ENCODE measurements at places on chromosomes 16 and 17.

DNA sequence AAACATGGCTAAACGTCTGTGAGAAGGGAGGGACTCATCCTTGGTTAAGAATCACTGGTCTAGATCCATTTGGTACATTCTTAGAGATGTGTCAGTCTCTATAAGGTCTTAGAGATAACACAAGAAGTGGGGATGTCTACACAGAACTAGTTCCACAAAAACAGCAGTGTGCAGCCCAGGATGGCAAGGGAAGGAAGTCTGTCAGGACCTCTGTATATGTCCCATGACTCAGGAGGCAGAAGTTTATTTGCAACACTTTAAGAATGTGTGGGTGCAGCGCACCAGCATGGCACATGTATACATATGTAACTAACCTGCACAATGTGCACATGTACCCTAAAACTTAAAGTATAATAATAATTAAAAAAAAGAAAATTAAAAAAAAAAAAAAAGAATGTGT, 548.5 kb upstream of the SOX9 start:
- DNase-seq: no peak

- DNase-seq: peak; percentile 8
These were observed 19.7 kb downstream of the CYB5B start for GRCh38 chr16:69443927-69444631.

DNA sequence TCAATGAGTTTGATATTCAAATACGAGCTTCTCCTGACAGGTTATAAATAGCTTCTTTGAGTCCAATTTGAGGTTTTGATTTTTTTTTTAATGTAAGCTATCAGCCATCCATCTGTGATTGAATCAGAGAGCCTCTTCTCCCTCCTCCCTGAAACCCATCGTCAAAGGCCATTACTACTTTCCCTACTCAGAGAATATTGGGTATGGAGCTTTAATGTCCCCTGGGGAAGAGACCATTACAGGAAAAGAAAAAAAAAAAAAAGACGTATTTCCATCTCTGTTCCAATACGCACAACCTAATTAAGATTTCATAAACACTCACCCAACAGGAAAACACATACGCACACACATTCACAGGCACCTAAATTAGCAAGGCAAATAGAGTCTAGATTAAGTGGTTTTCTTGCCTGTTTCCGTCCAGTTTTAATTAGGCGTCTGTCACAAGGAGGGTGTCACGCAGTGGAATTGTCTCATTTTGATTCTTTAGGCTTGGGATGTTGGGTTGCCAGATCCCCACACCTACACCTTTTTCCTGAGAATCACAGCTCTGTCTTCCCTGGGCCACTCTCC, 194.3 kb upstream of the RPL38 start:
- DNase-seq: no peak

GRCh38 chr17:75456039-75456416, 407 bp upstream of the TMEM94 start:
- peak; percentile 4 for DNase-seq

DNA sequence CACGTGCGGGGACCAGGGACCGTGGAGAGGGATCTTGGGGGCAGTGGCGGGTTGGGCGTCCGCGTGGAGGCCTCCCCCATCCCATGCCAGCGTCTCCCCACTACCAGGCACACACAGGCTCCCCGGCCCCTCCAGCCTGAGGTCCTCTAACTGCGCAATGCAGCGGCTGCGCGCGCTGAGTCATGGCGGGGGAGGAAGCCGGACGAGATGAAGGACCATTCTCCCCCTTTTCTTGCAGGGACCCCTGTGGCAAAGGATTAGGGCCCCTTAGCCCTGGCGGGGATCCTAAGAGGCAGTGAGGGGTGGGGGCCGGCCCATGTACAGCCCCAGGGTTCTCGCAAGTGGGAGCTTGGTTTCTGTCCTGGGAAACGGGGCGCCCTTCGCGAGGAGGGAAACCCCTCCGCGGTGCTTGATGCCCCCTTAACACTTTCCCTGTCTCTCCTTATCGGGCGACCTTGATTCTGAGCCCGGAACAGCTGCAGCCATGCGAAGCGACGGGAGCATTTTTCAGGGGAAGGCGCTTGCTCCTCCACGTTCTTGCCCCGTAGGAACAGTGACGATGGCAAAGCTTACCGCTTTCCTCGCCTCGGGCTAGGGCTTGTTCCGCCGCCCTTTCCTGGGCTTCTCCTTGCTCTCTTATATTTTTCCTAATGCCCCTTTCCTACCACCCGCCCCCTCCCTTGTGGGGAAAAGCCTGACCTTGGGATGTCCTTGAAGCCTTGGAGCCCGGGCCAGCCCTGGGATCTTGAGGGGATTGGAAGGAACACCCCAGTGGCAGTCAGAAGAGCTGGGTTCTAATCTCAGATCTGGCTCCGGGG, 592 bp downstream of the ALDOA start:
- DNase-seq: no peak

DNA sequence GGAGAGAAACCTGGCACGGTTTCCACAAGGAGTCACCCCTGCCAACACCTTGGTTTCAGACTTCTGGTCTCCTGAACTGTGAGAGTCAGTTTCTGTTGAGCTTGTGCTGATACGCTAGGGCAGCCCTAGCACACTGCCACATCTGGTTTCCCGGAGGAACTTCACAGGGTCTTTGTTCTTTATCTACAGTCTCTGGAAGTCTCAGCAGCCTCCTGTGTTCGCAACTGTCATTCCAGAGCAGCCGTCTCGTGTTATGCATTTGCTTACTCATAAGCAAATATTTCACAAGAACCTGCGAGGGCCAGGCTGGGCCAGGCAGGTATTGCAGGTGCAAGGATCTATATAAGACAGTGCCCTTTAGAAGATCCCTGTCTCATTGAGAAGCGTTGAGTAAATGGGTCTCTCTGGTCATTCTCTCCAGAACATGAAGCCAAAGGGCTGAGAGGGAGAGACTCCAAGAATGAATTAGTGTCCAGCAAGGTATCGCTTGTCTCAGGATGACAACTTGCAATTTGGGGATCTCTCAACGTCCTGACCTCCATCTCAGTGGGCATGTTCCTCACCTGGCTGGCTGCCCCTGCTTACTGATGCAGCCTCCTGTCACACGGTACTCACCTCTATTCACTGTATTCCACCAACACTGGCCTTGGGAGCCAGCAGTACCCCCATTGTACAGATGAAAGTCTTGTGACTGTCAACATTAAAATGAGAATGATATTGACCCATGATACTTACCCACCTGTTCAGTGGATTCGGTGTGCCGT, 141.2 kb downstream of the WWOX start:
- no peak for DNase-seq

DNA sequence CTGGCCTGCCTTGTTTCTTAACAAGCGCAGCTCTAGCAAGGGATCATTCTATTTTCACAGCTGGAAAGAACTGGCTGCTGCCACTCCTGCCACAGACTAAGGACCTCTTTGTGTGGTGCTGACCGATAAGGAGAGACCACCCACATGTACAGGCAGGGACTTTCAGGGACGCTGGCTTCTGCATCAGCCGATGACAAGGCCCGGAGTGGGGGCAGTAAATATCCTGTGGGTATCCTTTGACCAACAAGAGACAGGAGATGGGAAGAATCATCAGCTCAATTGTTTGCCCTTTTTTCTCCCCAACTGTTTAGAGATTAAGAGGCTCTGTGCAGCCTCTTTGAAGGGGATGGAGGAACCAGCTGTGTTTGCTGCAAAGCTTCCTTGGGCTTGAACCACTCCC, 9.2 kb upstream of the ITPRIPL2 start:
- DNase-seq: no peak

Data from CD4-positive, alpha-beta T cell treated with Interleukin-6 at 100 ng/mL for 8 hours (primary cell).